ENCODE measurements at places on chromosomes 7 and 10.

DNA sequence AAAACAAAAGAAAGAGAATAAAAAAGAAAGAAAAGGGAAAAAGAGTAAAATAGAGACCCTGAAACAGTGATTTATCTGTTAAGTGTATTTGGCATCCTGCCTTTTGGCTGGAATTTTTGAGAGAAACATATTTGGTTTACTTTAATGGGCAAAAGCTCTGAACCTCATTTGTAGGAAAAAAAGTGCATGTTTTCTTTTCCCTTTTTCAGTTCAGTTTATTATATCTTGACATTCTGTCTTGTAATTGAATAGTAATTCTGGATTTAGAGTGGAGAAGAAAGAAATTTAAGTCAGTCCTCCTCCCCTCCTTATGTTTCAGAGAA is 69.5 kb downstream of the ARID5B start:
- DNase-seq, result no peak

DNA sequence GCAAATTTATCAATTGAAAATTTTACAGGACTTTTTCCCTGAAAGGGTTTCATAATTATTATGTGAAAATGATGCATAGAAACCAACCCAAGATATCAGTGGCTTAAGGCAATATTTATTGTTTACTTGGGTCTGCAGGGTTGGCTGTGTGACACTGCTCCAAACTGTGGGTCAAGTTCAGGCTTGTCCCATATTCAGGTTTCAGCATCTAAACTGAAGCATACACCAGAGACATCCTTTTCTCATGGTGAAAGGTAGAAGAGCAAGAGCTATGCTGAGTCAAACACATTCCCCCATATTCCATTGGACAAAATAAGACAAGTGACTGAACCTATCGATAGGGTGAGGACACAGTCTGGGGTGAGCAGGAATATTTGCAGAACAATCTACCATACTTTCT is 110.9 kb downstream of the MAPK8 start:
- DNase-seq, result no peak

GRCh38 chr10:79274279-79275104 is 72.8 kb upstream of the PPIF start:
- no peak for DNase-seq

DNA sequence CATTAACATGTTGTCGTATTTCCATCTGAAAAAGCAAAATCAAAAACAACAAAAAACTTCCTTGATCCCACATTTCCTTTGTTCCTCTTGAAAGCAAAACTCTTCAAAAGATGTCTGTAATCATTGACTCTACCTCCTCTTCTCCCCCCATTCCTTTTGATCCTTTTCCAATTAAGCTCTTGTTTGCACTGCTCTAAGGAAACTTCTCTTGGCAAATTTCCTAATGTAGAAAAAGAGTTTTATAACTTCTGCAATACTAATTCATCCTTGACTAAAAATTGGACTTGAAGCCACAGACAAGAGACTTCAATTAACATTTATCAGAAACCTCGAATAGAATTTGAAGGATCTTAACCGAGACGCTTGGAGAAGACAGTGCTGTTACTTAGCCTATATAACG is 317.1 kb upstream of the SEMA3C start:
- DNase-seq, result no peak

DNA sequence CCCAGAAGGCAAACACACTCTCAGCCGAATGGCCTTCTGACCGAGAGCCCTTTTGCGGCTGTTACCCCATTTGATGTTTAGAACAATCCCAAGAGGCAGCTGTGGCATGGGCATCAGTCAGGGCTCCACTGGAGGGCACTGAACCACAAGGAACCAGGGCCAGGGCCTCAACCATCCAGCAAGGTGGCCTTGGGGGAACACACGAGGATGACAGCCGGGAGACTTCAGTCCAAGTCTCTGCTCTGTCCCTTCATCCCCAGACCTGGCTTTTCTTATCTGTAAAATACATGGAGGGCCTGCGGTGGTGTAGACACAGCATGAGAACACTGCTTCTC is 63.6 kb upstream of the INSIG1 start:
- DNase-seq, result no peak

DNA sequence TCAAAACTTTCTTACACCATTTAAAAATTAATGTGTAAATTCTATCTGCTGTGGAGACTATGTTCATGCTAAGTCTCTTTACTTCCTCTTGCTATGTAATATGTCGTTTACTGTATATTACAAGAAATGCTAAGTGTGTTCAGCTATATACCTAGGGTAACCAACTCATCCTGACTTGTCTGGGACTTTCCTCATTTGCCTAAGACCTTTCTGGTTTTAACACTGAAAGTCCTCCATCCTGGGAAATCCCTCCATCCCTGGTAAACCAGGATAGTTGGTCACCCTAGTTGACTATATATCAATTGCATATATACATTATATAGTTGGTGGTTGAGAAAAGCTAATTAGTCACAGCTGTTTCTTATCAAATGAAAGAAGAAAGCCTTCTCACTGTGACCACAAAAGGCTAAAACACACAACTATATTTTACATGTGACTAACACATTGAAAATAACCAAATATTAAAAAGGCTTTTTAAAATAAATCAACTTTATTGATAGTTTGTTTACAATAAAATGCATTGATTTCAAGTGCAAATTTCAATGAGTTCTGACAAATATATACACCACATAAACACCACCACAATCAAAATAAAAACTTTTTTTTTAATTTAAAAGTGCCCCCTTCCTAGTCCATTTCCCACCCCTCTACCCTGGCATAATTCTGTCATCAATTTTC is 167.7 kb upstream of the INHBA start:
- no peak for DNase-seq

DNA sequence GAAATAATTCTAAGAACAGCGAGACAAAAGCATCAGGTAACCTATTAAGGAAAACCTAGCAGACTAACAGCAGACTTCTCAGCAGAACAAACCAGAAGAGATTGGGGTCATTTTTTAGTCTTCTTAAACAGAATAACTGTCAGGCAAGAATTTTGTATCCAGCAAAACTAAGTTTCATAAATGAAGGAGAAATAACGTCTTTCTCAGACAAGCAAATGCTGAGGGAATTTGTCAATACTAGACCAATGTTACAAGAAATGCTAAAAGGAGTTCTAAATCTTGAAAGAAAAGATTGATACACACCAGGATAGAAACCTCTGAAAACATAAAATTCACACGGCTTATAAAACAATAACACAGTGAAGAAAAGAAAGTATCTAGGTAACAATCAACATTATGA is 22.6 kb downstream of the BICC1 start:
- no peak for DNase-seq

DNA sequence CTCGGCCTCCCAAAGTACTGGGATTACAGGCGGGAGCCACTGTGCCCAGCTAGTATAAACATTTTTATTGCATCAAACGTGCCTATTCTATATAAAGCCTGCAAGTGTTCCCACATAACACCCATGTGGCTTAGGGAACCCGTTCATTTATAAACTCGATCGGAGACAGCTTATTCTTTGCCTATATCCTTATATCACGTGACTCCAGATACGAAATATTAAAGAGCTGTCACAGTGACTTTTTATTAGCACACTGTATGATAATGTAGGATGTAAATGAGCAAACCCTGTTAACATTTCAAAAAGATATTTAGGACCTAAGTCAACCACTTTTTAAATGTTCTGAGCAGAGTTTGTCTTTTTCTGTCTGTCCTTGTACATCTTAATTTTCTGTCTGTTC is 642.9 kb upstream of the ADARB2 start:
- DNase-seq, result no peak

DNA sequence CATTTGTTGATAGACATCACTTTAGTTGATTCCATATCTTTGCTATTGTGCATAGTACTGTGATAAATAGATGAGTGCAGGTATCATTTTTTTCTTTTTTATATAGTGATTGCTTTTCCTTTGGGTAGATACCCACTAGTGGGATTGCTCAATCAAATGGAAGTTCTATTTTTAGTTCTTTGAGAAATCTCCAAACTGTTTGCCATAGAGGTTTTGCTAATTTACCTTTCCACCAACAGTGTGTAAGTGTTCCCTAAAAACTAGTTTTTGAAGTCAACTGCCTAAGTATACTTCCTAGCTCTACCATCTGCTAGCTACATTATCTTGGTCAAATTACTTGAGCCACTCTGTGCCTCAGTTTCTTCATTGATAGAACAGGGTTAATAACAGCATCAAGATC is 31.5 kb upstream of the RSBN1L start:
- no peak for DNase-seq

GRCh38 chr7:39560997-39561396 is 5.2 kb upstream of the YAE1 start:
- DNase-seq, result no peak

- DNase-seq, result no peak
Observed at GRCh38 chr7:51255536-51256208, 60.9 kb downstream of the COBL start.

DNA sequence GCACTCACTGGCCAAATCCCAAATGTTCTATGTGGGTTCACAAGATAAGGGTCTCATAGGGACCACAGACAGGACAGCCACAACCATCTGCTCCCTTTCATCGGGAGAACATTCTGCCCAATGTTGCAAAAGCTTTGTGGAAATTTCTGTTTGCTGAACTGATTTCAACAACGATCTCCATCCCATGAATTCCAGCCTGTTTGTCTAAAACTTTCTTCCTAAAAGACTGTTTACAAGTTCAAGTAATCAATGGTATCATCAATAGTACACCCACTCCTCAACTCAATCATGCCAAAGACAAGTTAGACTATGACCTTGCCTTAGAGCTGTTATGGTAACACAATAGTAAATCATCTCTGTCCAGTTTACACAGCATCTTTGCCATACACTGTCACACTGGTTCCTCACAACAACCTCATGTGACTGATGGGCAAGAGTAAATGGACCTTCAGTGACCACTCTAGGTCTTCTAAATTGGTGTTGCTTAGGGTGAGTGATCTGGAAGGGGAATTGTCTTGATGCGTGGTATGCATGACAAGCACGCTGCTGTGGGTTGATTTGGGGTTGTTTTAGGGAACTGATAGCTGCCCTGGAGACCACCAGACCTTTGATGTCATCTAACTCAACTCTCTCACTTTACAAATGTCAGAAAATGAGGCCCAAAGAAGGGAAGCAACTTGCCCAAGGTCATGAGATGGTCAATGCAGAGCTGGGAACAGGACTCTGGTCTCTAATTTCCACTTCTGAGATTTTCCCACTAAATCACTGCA is 95.1 kb downstream of the PPP1R3C start:
- no peak for DNase-seq
